ENCODE measurements at places on chromosomes 1 and 21.
A peak's percentile ranks its signal among the peaks of the same experiment; 100 is the strongest.

DNA sequence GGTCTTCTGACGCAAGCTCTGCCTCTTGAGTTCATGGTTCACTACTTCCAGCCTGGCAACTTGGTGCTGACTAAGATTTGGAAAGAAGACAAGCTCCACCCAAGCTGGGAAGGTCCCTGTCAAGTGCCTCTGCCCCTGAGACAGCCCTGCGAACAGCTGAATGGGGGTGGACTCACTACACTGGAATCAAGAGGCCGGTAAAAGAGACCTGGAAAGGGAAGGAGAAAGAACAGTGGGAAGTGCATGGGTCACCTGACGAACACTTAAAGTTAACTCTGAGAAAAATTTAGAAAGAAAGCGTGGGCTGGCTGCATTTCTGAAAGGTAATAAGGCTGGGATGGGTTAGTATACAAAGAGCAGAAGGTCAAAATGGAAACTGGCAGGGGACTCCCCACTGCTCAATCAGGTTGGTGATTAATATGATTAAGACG lies 26.1 kb upstream of the ZNF496 start:
- DNase-seq = no peak

DNA sequence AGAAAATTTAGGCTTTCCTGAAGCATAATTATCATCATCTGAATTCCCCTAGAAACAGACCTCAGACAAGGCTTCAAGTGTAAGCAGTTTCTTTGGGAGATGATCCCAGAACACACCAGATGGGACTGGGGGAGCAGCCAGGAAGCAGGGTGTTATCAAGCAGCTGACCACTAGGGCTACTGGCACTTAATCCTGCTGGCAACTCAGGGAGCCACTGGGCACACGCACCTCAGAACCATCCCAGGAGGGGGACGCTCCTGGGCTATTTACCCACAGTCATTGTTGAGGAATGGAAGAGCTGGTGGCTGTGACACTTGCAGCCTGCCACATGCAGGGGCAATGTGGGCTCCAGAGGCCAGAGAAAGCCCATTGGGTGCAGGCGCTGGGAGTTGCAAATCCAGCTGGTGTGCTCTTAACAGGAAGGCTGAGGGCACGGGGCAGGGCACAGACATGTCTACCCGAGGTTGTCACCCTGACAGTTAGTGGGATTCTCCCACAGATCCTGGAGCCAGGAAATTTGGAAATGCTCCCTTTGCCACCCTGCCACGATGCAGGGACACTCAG lies 15.1 kb upstream of the IL22RA1 start:
- DNase-seq = peak; percentile 16

DNA sequence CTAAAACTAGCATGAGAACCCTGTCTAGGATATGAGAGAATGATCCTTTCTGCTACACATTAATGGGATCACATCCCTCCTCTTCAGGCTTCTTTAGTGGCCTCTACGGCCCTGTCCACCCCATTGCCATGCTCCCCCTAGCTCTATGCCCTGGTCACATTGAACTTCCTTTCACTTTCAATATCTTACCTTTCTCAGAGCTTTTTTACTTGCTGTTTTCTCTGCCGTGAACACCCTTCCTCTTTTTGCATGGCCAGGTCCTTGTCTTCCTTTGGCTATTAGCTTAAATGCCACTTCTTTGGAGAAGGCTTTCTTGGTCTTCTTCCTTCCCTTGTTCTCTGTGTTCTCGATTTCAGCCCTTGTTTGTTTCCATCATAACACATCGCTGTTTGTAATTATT lies 97.4 kb downstream of the GIPC2 start:
- no peak for DNase-seq

DNA sequence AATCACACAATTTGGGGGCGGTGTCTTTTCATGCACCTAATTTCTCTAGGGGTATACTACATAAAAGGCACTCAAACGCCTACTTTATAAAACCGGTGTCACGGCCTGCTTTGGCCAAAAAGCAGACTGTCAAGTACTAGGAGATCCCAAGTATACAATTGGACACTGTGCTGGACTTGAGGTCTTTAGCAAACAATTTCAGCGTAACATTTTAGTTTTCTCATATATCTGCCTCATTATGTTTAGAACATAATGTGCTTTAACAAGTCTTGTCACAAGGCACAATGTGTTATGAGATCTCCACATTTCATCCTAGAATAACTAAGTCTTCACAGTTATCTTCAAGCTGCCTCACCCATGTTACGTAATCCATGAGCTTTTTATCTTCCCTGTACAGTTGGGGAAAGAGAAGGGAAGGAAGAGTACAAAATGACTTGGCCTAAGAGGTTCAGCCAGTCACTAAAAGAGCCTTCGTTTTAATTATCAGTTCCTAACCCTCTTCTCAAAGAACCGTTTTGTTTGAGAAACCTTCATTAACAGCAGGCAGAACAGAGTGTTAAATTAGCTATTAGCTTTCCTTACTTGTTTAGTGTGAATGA lies 1.7 kb downstream of the SSX2IP start:
- no peak for DNase-seq

DNA sequence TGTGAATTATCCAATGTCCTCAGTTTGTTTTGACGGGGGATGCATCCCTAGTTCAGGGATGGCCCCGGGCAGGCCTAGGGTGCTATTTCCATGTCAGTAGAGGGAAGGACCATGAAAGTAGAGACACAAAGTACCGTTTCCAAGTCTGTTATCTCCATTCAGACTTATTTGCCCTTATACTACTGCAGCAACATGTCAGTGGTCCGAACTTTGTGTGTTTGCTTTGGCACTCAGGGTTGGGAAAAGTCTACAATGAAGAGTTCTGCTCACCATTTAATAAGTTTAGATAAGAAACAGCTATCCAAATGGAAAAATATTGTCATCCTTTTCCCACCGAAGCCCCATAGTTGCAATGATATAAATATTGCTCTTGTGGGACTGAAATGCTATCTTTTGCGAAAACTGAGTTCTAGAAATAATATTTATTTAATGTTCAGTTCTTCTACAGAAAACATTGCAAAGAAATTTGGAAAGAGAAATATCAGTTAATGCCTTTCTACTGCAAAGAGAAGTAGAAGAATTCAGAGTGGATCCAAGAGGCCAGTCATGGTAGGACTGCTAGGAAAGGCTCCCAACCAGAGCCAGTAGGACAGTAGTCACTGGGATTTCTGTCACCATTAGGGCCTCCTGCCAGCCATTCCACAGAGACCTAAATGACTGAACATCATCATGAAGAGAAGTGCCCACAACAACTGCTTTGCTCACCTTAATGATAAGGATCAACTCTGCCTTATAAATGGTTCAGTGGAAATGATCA lies 11.5 kb upstream of the AGT start:
- no peak for DNase-seq

DNA sequence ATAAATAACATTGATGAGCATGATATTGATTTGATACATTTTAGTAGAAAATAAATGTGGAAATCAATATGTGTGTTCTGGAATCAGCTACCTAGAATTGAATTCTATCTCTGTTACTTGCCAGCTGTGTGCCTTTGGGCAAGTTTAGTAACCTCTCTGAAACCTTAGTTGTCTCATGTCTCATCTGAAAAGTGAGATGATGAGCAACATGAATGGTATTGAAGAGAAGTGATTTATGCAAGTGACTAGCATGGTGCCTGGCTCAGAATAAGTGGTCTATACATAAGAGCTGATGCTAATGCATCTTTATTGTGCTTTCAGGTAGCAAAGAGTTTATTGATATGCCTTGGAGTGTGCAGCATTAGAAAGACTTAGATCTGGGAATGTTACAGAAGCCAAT lies 383.3 kb downstream of the PRDM2 start:
- DNase-seq = no peak

DNA sequence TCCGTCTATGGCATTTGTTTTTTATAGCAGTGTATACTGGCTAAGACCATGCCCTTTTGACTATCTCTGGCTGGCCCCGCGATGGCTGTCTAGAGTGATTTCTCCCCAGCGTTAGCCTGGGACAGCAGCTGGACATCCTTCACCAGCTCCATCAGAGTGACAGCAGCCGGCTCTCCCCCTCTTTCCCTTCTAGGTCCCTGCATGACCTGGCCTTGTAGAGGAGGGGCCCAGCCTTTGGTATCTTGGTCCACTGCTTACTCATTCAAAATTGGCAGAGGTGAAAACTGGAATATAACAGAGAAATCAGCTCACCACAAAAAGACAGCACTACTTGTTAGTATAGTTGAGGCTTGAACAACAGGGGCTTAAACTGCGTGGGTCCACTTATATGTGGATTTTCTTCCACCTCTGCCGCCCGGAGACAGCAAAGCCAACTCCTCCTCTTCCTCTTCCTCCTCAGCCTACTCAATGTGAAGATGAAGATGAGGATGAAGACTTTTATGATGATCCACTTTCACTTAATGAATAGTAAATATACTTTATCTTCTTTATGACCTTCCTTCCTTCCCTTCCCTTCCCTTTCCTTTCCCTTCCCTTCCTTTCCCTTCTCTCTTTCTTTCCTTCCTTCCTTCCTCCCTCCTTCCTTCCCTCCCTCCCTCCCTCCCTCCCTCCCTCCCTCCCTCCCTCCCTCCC lies 29.4 kb upstream of the B3GALNT2 start:
- DNase-seq = no peak

- DNase-seq = no peak
Observed at GRCh38 chr1:68571454-68572235, 74.8 kb upstream of the DEPDC1 start.

DNA sequence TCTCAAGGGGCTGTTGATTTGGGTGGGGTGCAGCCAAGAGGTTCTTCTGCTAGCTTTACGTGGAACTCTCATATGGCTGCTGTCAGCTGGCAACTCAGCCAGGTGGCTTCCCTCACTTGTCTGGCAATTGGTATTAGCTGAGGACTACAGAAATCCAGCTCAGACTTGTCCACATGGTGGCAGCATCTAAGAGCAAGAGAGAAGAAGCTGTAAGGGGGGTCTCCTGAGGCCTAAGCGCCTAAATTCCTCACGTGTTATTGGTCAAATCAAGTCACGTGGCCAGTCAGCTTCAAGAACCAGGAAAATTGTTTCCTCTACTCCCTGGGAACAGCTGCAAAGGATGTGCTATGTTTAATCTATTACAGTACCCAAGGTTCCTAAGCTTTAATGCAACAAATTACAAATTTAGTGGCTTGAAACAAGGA lies 4.2 kb upstream of the DYRK3 start:
- peak; percentile 82 for DNase-seq

All from neural progenitor cell (in vitro differentiated cells).